Upper lobe of right lung (tissue), 1 donor: ENCODE measurements at places on chromosomes 4 and X. TPM values are rescaled to one million over a fixed set of nuclear protein-coding genes. Genes with fewer than 3 reads are reported as not detected.

The TRMT2B gene
- 20.9 TPM for total RNA-seq

- no peaks in the 10 kb centered on the region for H3K36me3 ChIP-seq
- H3K4me1 ChIP-seq, result no peaks in the 10 kb centered on the region
- no peaks in the 10 kb centered on the region for H3K27me3 ChIP-seq
- no peak for DNase-seq
- no peak overlapping the region for H3K4me3 ChIP-seq
These were observed 276.7 kb downstream of the GBA3 start for GRCh38 chr4:22969287-22969896.

The GABRA4 gene
- not detected for total RNA-seq

DNA sequence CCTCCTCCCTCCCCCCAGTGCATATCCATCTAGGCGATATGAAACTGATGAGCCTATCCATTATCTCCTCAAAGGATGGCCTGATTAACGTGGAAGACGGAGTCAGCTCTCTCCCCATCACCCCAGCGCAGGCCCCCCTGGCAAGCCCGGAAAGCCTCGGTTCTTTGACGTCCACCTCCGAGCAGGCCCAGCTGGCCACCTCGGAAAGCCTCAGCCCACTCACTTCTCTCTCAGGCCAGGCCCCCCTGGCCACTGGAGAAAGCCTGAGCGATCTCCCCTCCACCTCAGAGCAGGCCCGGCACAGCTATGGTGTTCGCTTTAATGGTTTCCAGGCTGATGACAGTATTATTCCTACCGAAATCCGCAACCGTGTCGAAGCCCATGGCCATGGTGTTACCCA, 14.8 kb downstream of the GABRQ start:
- no peaks in the 10 kb centered on the region for H3K27me3 ChIP-seq
- no peak overlapping the region for H3K4me3 ChIP-seq
- H3K36me3 ChIP-seq, result no peaks in the 10 kb centered on the region
- H3K4me1 ChIP-seq, result no peaks in the 10 kb centered on the region

DNA sequence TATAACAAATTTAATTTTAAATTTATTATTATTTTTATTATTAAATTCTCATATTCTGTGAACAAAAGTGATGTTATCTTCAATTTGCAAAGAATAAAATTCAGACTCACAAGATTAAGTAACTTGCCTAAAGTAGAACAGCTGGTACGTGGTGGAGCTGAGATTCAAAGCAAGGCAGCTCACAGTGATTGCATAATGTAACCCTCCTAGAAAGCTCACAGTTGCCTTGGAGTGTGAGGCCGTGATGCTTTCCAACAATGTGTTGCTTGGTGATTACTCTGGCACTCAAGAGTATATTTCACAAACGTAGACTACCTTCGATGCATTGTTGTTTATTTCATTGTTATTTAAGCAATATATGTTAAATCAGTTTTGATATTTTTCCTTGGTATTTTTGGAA, 1039.2 kb upstream of the PABPC4L start:
- DNase-seq, result no peak
- no peaks in the 10 kb centered on the region for H3K4me1 ChIP-seq
- H3K27me3 ChIP-seq, result no peaks in the 10 kb centered on the region
- no peaks in the 10 kb centered on the region for H3K36me3 ChIP-seq
- no peak overlapping the region for H3K27ac ChIP-seq
- H3K4me3 ChIP-seq, result no peak overlapping the region

GRCh38 chr4:112706840-112707207, 69.9 kb downstream of the LARP7 start:
- no peak for DNase-seq
- H3K4me1 ChIP-seq, result peaks cover 4% of the 10 kb centered on the region
- H3K27me3 ChIP-seq, result peaks cover 65% of the 10 kb centered on the region
- no peak overlapping the region for H3K4me3 ChIP-seq
- H3K36me3 ChIP-seq, result no peaks in the 10 kb centered on the region
- H3K27ac ChIP-seq, result no peak overlapping the region

The CLDN22 gene
- total RNA-seq, result not detected

DNA sequence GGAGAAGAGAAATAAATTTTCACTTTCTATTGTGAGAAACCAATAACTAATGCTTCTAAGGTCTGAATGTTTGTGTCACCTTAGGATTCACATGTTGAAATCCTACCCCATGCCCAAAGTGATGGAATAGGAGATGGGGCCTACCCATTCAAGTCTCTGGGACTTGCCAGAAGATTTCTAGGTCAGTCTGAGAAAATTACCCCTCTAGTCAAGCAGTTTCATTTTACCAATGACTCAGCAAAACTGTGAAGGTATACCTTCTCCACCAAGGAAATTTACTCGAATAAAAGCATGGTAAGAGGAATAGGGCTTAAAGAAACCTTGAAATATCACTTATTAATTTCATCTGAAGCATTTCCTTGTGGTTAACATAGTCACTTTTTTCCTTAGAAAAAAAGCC, 23.5 kb upstream of the PAPSS1 start:
- peaks cover 3% of the 10 kb centered on the region for H3K4me1 ChIP-seq
- DNase-seq, result no peak
- H3K27ac ChIP-seq, result no peak overlapping the region
- H3K36me3 ChIP-seq, result no peaks in the 10 kb centered on the region
- no peaks in the 10 kb centered on the region for H3K27me3 ChIP-seq

DNA sequence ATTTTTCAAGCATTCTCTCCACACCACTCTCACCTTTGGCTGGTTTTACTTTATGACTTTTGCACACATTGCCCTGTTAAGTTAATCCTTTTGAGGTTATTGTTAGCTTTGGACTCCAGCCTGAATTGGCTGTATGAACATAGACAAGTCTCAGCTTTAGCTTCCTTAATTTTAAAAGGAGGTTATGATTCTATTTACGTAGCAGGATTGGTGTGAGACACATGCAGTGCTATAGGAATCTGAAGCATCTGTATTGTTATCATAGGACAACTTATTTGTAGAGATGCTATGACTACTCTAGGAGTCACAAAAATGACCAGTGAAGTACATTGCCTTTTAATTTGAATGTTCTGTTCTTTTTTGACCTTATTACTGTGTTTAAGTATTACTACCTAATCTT, 15.7 kb downstream of the PGAM4 start:
- no peaks in the 10 kb centered on the region for H3K27me3 ChIP-seq
- H3K27ac ChIP-seq, result no peak overlapping the region
- DNase-seq, result no peak
- H3K4me1 ChIP-seq, result no peaks in the 10 kb centered on the region

DNA sequence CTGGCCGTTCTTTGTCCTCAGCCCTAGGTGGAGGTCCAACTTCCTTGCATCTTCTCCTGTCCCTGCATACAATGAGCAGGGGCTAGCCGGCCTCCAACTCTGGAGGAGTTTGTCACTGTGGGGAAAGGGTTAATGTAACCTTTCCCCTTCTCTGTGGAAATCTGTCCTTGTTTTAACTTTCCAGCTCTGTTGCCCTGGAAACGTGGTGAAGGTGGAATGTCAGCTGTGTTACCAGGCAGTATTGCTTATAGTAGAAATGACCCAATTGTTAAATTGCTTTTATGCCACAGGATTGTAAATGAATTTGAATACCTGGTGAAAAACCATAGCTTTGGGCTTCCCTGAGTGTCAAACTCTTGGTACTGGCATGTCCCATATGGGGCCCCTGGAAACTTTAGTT, 131.6 kb upstream of the SCML1 start:
- no peak for DNase-seq
- no peak overlapping the region for H3K27ac ChIP-seq
- H3K4me1 ChIP-seq, result no peaks in the 10 kb centered on the region
- H3K27me3 ChIP-seq, result no peaks in the 10 kb centered on the region
- H3K36me3 ChIP-seq, result no peaks in the 10 kb centered on the region

DNA sequence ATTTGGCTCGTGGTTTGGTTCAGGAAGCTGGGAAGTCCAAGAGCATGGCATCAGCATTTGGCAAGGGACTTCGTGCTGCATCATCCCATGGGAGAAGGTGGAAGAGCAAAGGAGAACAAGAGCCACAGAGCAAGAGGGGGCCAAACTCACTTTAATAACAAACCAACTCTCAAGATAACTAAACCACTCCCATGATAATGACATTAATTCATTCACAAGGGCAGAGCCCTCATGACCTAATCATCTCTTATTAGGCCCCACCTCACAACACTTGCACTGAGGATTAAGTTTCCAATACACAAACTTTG, 113.4 kb upstream of the ATXN3L start:
- peaks cover 10% of the 10 kb centered on the region for H3K4me1 ChIP-seq
- no peaks in the 10 kb centered on the region for H3K36me3 ChIP-seq
- H3K4me3 ChIP-seq, result no peak overlapping the region
- H3K27ac ChIP-seq, result no peak overlapping the region
- no peaks in the 10 kb centered on the region for H3K27me3 ChIP-seq

The DNAAF6 gene
- not detected for total RNA-seq

The SPP1 gene
- 45.4 TPM for total RNA-seq

The MAP3K15 gene
- total RNA-seq, result 2.1 TPM

The SRPX2 gene
- total RNA-seq, result 39.1 TPM

DNA sequence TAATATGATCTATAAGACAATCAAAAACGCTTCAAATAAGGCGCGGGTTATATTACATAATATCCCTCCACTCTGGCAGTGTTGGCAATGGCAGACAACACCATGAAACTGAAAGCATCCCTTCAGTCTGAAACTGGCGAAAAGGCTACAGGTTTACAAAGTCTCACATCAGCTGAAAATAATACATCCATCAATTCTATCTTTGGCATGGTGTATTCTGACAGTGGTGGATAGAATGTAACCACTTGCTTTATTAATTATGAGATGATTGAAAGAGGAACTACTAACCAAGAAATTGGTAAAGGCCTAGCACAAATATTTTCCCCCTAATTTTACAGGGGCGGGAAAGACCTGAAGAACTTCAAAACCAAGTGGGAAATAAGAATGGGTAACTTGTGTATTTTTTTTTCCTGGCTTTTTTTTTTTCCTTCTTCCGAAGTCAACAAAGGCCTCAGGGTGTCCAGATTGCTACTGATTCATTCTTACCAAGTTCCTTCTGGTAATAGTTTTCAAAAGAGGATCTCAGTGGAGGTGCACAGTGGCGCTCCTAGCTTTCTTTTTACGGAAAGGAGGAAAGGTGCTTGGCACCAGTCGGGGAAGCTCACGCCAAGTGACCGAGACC, 728 bp downstream of the UBA6 start:
- H3K27ac ChIP-seq, result peak overlapping the region; percentile 88
- H3K27me3 ChIP-seq, result no peaks in the 10 kb centered on the region
- H3K4me3 ChIP-seq, result peak overlapping the region; percentile 90
- H3K4me1 ChIP-seq, result peaks cover 5% of the 10 kb centered on the region

DNA sequence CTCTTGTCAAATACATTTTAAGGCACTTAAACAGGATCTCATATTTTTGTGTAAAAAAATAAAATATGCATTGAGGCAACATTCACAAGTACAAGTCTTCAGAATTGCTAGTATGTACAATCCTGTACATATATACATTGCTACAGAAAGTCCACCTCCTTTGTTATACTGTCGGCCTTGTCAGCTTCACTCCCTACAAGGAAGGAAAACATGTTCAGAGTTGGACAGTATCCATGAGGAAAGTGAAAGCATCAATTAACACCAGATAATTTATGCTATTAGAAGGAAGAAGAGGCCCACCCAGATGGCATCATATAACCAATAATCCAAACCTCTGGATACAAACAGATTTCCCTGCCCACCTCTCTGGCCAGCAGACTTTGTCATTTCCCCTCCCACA, 42.0 kb downstream of the REELD1 start:
- peaks cover 8% of the 10 kb centered on the region for H3K36me3 ChIP-seq
- H3K27ac ChIP-seq, result no peak overlapping the region
- no peaks in the 10 kb centered on the region for H3K27me3 ChIP-seq
- no peak overlapping the region for H3K4me3 ChIP-seq

DNA sequence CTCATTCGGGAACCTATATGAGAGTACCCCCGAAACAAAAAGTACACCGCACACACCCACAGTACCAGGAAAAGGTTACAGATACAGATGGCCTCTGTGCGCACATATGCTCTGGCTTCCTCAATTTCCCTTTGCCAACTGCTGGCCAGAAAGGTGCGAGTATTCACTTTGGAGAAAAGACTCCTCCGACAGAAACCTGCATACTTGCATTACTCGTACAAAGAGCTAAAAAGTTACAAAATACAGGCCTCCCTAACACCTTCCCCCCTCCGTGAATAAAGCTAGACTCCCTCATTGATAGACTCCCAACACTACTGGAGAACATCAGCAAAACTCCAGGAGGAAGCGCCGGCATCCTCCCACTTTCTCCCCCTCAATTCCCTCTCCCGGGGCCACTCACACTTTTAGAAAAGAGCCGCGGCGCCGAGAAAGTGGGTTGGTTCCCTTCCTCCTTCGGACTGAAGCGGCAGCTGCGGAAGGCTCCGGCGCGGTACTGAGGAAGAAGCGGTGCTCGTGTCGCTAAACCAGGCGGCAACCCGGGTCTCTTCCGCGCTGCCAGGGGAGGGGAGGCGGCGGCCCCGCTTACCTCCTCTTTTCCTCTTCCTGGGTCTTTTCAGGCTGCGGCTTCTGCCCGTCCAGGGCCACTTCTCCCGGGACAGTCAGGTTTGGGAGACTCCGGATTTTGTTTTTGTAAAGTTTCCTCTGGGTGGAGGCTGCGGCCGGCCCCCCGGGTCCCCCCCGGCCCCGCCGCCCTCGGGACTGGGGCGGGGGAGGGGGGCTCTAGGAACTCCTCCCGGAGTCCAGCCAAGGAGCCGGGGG, 1.1 kb downstream of the FBXW7 start:
- H3K36me3 ChIP-seq, result peaks cover 3% of the 10 kb centered on the region
- DNase-seq, result peak; percentile 83
- H3K4me3 ChIP-seq, result peak overlapping the region; percentile 98
- H3K4me1 ChIP-seq, result peaks cover 34% of the 10 kb centered on the region
- peak overlapping the region; percentile 96 for H3K27ac ChIP-seq
- no peaks in the 10 kb centered on the region for H3K27me3 ChIP-seq

DNA sequence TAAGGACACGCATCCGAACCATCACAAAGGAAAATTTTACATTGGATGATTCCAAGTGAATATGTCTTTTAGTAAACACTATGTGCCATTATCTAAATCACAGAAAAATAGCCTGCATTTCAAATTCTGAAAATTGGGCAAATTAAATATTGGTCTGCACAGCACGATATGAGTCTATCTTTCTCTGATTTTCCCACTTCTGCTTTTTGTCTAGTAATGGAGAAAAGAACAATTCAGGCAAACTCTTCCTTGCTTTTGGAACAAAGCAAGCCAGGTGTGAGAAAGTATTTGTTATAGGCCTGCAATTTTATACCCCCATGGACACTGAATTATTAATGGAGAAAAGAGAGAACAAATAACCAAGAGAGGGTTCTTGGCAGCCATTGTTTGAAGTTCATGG, 97.8 kb downstream of the ZNF827 start:
- no peak for DNase-seq
- H3K27ac ChIP-seq, result no peak overlapping the region
- no peaks in the 10 kb centered on the region for H3K27me3 ChIP-seq
- H3K4me1 ChIP-seq, result no peaks in the 10 kb centered on the region
- no peak overlapping the region for H3K4me3 ChIP-seq

GRCh38 chrX:20665481-20665880, 398.8 kb upstream of the RPS6KA3 start:
- DNase-seq, result no peak
- no peak overlapping the region for H3K4me3 ChIP-seq
- no peaks in the 10 kb centered on the region for H3K27me3 ChIP-seq
- no peak overlapping the region for H3K27ac ChIP-seq
- H3K4me1 ChIP-seq, result no peaks in the 10 kb centered on the region
